ENCODE measurements at places on chromosomes 11 and 22. TPM values are rescaled to one million over a fixed set of nuclear protein-coding genes. Genes with fewer than 3 reads are reported as not detected.

The OR4A16 gene
- not detected for total RNA-seq

The OR4D5 gene
- total RNA-seq = not detected

The OR10G4 gene
- total RNA-seq = not detected

The POU2AF2 gene
- total RNA-seq = not detected

The SLC22A25 gene
- total RNA-seq = not detected

The FOLH1 gene
- 0.17 TPM for total RNA-seq

The PHRF1 gene
- 21.2 TPM for total RNA-seq

The NNMT gene
- total RNA-seq = 367 TPM

The MTMR2 gene
- total RNA-seq = 27.5 TPM

The ATXN10 gene
- total RNA-seq = 241 TPM

The GAL3ST3 gene
- total RNA-seq = not detected

The CCDC188 gene
- total RNA-seq = not detected

The SHANK3 gene
- total RNA-seq = 1.5 TPM

The RFPL1 gene
- total RNA-seq = not detected

The PATE2 gene
- 0.29 TPM for total RNA-seq

The SUN2 gene
- total RNA-seq = 76.7 TPM

The OR51E2 gene
- total RNA-seq = not detected

The IGF2 gene
- total RNA-seq = under 0.01 TPM

The VWA5A gene
- total RNA-seq = 30.8 TPM

The TRIM48 gene
- not detected for total RNA-seq

The GLB1L2 gene
- 0.15 TPM for total RNA-seq

The PLA2G6 gene
- 18.0 TPM for total RNA-seq

The ABCC8 gene
- total RNA-seq = not detected

The OSBP2 gene
- 1.3 TPM for total RNA-seq

The C22orf31 gene
- total RNA-seq = 0.15 TPM

The GSTT2 gene
- 2.0 TPM for total RNA-seq

The IGLL1 gene
- total RNA-seq = not detected

The C1QTNF5 gene
- total RNA-seq = 29.8 TPM

The C11orf91 gene
- total RNA-seq = 0.33 TPM

The SUSD2 gene
- 2.6 TPM for total RNA-seq

The MS4A2 gene
- not detected for total RNA-seq

The OR8D1 gene
- total RNA-seq = not detected

The CCDC83 gene
- not detected for total RNA-seq

The CYTH4 gene
- total RNA-seq = 0.29 TPM

The CASP1 gene
- 26.6 TPM for total RNA-seq

The OR52E8 gene
- not detected for total RNA-seq

The DKK3 gene
- 448 TPM for total RNA-seq

The MRGPRX3 gene
- not detected for total RNA-seq

The BUD13 gene
- total RNA-seq = 11.9 TPM

The ANO9 gene
- not detected for total RNA-seq

The TBX10 gene
- not detected for total RNA-seq

The PKDREJ gene
- total RNA-seq = not detected

The ISX gene
- total RNA-seq = not detected

The AIFM3 gene
- total RNA-seq = 2.6 TPM

The ZNRD2 gene
- 55.1 TPM for total RNA-seq

The SMIM38 gene
- 1.7 TPM for total RNA-seq
